ENCODE measurements at places on chromosomes 2 and 18.
A peak's percentile ranks its signal among the peaks of the same experiment; 100 is the strongest.

DNA sequence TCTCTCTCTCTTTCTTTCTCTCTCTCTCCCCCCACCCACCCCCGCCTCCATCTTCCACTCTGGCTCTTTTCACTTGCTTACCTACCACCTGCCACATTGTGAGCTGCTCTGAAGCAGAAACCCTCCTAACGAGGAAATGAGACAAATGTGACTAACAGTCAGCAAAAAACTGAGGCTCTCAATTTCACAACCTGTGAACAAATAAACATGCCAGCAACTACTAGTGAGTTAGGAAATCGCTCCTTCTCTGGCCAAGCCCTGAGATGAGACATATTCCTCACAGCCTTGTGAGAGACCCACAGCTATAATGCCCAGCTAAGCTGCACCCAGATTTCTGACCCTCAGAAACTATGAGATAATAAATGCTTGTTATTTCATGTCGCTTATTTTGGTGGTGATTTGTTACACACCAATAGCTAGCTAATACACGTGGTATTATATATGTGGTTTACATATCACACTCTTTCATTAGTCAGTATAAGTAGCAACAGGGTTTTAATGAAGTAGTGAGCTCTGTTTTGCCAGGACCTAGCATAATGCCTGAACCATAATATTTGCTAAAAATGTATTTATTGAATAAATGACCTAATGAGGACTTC, 8.4 kb upstream of the ZNF521 start:
- no peak for DNase-seq

DNA sequence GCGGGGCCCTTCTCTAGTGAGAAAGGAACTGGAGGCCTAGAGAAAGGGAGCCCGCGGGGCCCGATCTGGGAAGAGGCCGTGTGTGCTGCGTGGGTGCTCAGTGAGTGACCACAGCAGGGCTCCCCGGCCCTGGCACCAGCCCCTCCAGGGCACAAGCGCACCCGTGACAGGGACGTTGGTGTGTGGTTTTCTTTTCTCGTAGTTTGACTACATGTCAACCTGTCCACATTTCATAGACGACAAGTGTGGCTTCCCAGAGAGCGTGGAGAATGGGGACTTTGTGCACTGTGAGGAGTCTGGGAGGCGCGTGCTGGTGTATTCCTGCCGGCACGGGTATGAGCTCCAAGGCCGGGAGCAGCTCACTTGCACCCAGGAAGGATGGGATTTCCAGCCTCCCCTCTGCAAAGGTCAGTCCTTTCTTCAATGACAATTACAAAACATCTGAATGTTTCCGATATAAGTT, 83.1 kb downstream of the TPO start:
- no peak for DNase-seq

DNA sequence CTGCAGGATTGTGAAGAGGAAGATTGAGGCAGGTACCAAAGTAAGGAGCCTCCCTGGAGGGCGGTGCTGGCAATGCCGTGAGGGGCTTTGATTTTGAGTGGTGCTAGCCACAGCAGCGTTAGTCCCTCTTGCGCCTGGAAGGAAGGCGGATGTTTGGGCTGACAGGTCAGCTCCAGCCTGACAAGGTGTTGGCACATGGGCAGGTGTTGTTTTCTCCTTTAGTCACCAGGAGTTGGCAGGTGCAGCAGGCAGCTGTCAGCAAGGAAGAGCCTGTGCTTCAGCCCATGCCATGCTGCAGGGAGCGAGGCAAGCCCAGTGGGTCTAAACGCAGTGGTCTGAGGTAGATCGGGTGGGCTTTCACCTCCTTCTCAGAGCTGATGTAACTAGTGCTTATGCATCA, 8.5 kb downstream of the SEC11C start:
- no peak for DNase-seq

- DNase-seq = no peak
Observed at GRCh38 chr2:10390369-10390801, 57.7 kb downstream of the ODC1 start.

DNA sequence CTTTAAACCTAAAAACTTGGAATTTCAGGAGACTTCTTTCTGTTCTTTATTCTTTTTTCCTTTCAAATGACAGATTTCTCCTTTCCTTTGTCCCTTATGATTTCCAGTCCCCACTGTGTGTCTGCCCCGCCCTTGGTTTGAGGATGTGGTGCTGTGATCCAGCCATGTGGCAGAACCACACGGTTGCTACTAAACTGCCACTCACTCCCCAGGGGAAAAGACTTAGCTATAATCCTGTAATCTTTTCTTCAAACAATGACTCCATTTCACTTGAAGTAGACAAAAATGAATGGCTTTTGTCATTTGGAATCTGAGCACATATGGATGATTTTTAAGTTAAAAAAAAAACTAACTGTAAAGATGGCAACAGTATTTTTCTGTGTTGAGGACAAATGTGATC, 76.2 kb upstream of the STAM2 start:
- DNase-seq = no peak

DNA sequence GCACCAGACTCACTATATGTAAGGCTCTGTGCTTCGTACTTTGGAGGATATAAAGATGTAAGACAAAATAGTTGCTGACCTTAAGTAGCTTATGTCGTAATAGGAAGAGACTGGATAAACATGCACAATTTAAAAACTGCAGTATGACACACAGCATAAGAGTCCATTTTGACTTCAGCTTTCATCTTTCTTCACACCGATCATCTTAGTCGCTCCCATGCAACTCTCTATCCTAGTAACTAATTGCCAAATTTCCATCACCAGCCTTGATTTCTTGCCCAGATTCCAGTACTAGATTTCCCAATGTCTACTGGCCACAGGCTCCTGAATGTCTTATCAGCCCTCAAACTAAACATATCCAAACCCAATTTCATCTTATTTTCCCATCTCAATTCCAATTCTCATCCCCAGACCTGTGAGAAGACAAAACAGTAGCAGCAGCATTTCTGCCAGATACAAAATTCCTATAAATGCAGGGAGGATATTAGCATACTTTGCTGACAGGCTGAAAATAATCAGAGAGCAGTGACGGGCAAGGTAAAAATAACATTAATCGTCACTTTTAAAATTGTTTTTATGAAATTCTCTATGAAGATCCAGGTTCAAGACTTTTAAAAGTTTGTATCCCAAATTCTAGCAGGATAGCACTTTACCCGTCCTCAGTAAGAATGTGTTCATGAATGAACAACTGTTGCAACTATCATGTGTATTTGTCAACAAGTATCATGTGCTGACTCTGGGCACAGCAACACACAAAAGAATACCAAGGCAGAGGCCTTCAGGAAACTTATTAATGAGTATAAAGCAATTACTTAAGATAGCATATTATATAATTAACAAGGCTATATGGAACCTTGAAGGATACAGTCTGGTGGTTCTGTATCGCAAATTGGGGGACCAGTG, 42.2 kb downstream of the KIDINS220 start:
- no peak for DNase-seq

- no peak for DNase-seq
Observed at GRCh38 chr2:10765461-10765860, 44.0 kb downstream of the ATP6V1C2 start.

DNA sequence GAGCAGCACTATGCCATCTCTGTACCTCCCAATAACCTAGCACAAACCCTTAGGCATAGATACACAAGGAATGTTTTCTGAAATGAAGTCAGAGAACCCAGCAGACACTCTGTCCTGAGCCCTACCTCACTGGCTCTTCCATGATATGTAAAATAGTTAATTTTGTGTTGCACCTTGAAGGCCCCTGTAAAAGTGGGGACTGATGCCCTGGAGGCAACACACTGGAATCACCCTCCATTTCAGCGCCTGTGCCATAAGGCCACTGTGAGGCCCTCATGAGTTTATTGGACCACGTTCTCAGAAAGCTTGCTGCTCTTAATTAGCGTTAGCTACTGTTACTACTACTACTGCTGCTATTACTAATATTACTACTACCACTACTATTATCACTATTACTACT, 670.1 kb upstream of the SOX11 start:
- DNase-seq = no peak

DNA sequence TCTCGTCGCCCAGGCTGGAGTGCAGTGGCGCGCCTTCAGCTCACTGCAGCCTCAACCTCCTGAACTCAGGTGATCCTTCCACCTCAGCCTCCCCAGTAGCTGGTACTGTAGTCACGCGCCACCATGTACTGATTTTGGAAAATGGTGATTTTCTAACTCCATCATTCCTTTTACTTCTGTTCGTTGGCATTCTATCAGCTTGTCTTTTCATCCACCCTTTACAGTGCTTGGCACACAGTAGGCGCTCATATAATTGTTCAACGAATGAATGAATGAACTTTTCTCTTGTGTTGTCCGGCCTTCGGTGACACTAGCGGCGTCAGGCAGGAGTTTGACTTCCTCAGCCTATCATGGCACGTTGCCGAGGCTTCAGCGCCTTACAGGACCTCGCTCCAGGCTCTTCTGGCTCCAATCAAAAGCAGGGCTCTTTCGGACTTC, 373 bp upstream of the MTHFD2 start:
- no peak for DNase-seq

DNA sequence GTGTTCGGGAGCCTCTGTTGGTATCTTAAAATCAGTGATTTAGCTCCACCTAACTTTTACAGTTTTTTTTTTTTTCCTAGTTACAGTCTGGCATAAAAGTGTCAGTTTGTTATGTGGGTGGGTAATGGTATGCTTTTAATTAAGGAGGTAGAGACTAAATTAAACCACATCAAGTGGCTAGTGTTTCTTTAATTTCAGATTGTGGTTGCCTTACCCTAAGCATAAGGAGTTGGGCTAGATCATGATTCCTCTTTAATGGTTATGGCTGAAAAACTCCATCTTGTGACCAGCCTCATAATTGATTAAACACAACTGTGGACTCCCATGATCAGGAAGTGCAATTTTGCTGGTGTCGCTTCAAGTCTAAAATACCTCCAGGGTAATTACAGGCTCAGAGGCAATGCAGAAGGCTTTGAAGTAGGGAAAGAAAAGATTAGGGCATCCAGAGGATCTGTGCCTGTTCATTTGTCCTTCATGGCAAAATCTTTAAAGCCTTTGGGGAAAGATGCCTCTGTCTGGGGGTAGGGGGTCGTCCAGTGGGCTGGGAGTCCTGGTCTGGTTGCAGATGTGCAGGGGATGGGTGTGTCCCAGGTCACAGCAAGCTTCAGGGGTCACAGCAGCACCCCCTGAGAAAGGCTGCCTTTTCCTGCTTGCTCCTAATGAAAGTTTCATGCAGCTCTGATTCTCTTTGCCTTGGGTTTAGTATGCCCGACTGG, 579.2 kb downstream of the BCL11A start:
- no peak for DNase-seq

DNA sequence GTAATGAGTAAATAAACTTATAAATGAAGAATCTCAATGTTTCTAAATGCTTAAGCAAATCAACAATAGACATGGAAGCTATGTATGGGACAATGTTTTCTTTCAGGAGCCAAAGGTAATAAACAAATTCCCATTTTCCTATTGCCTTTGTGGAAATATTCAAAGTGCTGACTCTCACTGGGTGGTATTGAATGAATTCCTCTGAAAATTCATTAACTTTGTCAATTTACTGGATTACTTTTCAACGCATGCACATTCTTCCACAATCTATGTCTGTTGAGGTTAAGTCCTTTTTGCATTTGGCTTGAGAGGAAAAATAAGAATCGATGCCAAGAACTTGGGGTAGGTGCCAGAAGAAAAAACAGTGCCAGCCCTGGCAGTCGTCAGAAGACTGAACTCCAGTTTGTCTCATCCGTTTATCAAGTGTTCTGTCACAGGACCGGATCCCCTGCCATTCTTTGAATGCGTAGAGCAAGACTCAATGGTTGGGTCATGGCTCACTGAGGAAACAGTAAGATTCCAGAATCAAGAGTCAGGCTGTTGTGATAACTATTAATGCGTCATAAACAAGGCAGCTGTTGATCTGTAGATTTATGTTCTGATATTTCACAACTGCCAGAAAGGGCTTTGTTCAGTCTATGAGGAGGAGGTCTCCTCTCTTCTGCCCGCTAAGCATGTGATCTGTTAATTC, 133.3 kb downstream of the GFPT1 start:
- DNase-seq = peak; percentile 97

GRCh38 chr2:134410831-134411231, 157.0 kb downstream of the MGAT5 start:
- no peak for DNase-seq

DNA sequence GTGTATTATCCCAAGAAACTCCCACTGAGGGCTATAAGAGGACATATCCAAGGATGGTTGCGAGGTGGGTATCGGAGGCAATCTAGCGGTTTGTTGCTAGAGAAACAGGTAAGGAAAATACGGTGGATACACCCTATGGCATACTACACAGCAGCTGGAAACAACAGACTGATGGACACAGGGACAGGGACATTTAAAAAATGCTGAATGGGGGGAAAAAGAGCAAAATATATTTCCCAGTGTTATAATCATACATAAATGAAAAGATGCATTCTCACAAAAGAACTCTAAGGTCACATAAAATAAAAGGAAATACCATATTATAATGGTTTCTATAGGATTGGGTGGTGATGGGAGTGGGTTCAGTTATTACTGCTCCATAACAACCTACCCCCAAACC, 95.9 kb downstream of the SMC6 start:
- DNase-seq = no peak

DNA sequence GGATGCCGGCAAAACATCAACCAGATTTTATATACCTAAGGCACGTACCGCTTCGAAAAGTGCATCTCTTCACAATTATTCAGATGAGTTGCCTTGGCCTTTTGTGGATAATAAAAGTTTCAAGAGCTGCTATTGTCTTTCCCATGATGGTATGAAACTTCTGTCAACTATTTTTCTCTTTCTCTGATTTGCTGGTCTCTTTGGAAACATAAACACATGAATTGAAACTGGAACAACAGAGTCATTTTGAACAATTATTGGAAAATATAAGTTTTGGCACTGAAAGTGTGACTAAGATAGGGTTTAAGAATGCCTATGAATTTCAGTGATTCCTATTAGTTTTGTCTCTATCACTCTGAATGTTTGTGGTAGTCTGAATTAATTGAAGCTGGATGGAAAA, 109.9 kb downstream of the DPP4 start:
- no peak for DNase-seq

- DNase-seq = no peak
Observed at GRCh38 chr2:4931721-4932365, 760.3 kb upstream of the SOX11 start.

- DNase-seq = no peak
Observed at GRCh38 chr2:218782528-218782844, 539 bp downstream of the CYP27A1 start.

- no peak for DNase-seq
Observed at GRCh38 chr2:8414946-8415879, 266.6 kb upstream of the ID2 start.

DNA sequence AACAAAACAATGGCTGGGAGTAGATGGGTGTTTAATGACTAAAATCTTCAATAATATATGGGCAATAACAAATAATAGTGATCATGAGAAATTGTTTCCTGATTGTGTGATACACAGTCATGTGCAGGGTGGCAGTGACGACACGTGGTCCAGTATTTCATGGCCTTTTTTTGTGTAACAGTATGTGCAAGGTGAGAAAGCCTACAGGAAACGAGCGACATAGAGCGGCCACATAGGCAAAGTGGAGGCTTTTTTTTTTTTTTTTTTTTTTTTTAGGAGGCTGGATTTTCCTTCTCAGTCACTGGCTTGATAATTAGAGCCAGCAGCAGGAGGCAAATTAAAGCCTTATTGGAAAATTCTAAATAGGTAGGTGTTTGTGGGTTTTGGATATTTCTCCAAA, 123.7 kb downstream of the MYO3B start:
- DNase-seq = no peak
